Substantia nigra (tissue), 51 donors: ENCODE measurements at places on chromosomes 1 and 21.

DNA sequence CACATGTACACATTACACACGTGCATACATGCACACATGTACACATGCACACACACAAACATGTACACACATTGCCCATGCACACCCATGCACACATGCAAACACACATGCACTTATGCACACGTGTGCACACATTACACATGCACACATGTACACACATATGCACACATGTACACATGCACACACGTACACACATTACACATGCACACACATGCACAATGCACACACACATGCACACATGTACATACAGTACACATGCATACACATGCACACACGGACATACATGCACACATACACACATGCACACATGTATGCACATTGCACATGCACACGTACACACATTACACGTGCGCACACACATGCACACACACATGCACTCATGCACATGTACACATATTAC lies 95.3 kb upstream of the TTC34 start:
- no peak for DNase-seq

DNA sequence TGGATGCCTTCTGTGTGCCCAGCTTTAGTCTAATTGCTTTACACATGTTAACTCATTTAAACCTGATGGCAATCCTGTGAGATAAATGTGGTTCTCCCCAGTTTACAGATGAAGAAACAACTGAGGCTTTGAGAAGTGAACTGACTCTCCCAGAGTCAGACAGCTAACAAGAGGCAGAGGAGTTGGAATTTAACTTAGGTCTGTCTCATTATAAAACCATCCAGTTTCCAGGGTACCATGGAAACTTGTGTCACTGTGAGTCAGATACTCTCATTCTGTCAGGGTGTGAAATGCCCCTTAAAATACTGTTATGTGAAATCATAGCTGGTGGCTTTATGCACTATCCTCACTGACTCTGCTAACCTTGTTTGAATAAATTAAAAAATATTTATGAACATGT lies 206.6 kb downstream of the PBX1 start:
- no peak for DNase-seq

GRCh38 chr1:173255214-173255813 lies 48.2 kb upstream of the TNFSF4 start:
- no peak for DNase-seq

DNA sequence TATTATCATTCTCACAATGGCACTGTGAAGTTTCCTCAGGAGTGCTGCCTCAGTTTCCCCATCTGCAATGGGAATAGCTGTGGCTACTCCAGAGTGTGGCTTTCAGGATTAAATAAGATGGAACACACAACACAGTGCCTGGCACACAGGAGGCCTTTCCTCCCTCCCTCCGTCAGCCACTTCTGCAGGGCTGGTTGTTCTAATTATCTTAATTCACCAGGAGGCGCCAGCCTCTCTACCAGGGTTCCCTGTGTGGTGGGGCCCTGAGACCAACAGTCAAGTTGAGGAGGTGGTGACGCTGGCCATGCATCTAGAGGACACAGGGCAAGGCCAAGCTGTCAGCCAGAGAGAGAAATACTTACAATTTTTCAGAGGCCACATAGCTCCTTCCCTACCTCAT lies 6.3 kb upstream of the FOXO6 start:
- DNase-seq, result no peak

GRCh38 chr1:44740179-44740617 lies 561 bp downstream of the KIF2C start:
- no peak for DNase-seq
